ENCODE measurements at places on chromosomes 2 and 18.

GRCh38 chr2:160608599-160608998 is 115.0 kb upstream of the RBMS1 start:
- DNase-seq = no peak

- no peak for DNase-seq
Measured at GRCh38 chr2:237315170-237315828, 98.7 kb downstream of the COL6A3 start.

DNA sequence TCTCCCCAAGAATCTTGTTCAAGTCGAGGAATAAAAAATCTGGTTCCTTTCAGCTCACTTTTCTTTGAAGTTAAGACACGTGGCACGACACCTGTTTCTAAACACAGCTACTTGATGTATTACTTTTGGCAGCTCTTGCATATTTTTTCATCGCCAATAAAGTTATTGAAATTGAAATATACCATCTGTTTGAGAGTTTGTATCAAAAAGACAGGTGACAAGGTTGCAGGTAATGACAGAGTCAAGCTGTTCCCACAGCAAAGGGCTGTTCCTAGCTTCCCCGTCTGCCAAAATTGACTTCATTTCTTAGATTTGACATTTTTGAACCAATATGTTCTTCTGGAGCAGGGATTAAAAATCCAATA is 5.5 kb upstream of the GPR45 start:
- DNase-seq = no peak

DNA sequence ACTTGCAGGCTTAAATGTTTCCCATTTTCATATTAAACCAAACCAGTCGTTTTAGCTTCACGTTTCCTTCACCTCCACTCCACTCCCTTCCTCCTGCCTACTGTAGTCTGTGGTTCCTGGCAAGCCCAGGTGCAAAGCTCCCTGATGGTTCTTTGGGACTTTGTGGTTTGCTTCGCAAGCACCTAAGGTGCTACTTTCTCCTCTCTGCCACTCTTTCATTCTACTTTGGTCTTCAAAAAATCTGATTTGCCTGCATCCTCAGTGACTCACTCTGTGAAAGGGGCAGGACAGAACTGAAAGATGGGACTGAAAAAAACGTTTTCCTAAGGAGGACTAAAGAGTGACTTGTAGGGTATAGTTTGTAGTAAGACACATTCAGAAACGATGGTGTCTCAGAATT is 228.4 kb downstream of the CYRIA start:
- no peak for DNase-seq

- DNase-seq = peak; percentile 65
Measured at GRCh38 chr2:43224571-43225092, 1.8 kb downstream of the ZFP36L2 start.

DNA sequence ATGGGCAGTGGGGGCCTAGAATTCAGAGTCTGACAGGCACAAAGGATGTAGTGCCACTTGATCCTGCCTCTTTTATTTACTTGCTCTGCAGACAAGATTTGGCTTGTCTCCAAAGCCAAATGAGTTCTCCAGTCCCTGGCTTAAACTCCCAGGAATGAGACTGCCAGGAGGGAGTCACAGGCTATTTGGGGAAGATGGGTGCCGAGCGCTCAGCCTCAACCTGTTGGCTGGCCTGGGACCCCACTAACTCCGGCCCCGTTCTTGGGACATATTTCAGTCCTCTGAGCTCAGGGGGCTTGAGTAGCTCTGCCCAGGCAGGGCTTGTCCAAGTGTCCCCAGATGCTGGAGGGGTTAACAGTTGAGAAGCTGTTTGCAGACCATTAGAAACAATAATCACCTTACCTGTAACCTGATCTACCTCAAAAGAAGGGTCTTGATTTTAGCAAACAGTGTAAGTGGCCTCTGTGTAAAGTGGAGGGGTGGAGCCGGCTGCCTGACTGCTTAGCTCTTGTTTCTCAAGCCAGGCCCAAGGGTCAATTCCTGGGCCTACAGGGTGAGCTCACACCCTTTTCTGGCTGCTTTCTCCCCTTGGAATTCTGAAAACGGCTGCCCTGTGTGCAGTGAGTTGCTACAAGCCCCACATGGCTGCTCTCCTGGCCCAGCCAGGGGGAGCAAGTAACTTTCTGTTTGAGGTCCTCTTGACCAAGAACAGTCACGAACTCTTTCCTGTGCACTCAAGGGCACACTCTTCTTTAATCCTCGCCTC is 27.1 kb upstream of the FZD5 start:
- no peak for DNase-seq

DNA sequence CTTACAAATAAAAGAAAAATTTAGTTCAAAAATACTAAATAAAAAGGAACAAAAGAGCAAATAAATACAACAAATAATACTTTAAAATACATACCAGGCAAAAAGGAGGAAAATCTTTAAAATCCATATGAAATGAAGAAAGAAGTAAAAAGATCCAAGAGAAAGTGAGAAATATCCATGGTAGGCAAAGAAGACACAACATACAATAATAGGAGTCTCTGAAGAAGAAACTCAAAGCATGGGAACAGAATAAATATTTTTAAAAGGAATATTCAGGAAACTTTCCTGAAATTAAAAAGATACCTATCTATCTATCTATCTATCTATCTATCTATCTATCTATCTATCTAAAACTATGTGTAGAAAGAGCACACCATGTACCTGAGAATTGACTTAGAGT is 196.8 kb downstream of the TMEM247 start:
- DNase-seq = no peak

DNA sequence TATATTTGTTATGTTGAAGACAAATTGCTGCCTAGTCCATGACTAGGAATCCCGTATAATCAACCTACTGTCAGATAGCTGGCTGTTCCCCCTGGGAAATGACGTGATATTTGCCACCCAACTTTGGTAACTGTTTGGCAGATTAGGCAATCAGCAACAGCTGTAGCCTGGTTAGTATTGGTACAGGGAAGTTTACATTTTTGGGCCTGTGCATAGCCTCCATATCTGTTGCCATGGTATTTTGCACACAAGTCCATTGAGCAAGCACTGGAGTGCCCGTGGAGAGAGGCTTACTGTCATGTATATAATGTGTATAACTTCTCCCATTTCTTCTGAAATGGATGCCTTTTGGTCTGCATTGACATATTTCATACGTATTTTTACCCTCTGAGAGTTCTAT is 27.7 kb downstream of the BIRC6 start:
- no peak for DNase-seq

- DNase-seq = no peak
Measured at GRCh38 chr2:157825885-157826284, 50.2 kb downstream of the ACVR1 start.

DNA sequence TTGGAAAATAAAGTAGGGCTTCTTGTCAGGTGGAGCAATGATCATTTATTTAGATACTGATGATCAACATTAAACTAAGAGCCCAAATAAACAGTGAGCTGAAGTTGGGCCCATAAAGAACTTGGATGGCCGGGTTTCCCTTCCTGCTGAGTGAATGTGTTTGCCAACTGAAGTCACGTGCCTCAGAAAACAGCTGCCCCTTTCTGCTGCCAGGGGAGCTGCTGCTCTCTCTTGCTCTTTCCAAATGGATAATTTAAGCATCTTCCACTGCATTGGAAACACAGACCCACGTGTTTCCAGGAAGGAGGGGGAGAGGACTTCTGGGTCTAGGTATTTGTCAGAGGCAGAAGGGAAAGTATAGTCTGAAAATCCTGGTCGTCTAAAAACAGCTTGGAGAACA is 22.9 kb upstream of the NCKAP5 start:
- no peak for DNase-seq

DNA sequence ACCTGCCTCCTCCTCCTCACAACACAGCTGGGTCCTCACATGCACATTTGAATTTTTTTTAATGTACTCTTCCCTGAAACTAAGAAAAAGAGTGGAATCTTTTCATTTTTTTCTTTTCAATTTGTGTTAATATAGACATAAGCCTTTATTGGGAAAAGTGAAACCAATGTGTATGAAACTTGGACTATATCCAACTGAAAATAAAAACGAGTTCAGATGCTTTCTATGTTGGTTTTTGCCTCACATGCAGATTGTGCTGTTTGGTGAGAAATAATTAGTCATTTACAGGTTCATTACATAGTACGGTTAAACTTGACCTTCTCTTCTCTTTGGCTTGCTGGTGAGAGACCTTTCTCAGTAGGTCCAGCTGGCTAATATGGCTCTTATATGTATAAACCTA is 515.2 kb upstream of the FANCL start:
- no peak for DNase-seq

GRCh38 chr18:79400091-79400590 is 4.4 kb downstream of the NFATC1 start:
- peak; percentile 48 for DNase-seq

GRCh38 chr2:4465671-4466070 is 762.3 kb downstream of the DCDC2C start:
- no peak for DNase-seq

- no peak for DNase-seq
Measured at GRCh38 chr2:177759443-177759842, 313.1 kb downstream of the PDE11A start.

DNA sequence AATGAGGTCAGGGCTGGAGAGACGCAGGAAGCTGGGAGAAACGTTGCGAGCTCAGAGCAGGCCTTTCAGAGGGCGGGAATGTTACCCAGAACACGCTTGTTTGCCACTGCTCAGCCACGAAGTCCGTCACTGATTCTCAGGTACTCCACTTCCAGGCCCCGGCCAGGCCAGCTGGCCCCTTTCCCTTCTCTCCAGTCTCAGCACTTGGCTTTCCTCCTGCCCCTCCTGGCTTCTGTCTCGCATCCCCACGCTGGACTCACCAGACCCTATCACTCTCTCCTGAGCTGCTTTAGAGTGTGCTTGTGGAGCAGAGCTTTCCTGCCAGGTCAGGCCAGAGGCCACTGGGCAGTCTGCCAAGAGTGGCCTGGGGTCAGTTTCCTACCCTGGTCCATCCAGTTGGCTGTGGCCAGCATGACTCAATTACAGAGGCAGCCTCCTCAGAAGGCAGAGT is 151.4 kb downstream of the TWIST2 start:
- no peak for DNase-seq

- DNase-seq = peak; percentile 23
Measured at GRCh38 chr18:76410660-76411417, 84.2 kb downstream of the ZNF516 start.

- no peak for DNase-seq
Measured at GRCh38 chr18:13531681-13532325, 194.6 kb downstream of the FAM210A start.

DNA sequence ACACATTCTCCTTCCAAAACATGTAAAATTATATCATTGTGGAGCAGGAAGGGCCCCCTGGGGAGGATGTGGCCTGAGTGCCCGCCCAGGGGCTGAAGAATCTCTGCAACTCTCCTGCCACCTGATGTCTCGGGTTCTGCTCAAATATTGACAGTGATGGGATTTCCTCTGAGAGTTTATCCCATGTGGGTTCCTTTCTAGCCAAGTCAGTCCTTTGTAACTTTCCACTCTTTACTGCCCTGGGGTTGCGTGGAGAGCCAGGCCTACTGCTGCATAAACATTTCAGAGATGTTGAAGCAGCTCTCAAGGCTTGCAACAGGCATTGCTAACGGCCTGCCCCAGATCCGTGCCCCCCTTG is 4.0 kb upstream of the RAB17 start:
- no peak for DNase-seq

DNA sequence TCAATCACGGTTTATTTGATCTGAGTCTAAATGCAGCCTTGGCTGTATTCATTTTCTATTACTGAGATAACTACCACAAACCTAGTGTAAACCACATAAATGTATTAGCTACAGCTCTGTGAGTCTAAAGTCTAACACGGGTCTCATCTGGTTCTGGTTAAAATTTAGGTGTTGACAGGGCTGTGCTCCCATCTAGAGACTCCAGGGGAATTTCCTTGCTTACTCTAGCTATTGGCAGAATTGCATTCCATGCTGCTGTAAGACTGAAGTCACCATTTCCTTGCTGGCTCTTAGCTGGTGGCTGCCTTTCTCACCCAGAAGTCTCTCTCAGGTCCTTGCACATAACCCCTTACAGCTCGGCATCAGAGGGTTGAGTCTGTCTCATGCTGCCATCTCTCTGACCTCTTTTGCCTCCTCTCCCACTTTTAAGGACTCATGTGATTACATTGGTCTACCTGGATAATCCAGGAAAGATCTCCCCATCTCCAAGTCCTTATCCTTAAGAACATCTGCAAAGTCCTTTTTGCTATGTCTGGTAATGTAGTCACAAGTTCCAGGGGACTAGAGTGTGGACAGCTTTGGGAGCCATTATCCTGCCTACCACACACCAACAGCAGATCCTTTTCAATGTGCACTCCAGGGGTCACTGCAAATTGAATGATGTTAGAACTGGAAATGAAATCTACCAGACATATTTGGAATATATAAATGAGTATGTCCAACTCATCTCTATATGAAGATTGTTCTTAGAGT is 207.0 kb upstream of the AGAP1 start:
- no peak for DNase-seq

GRCh38 chr18:34866310-34866709 is 156.2 kb downstream of the DTNA start:
- DNase-seq = peak; percentile 46

DNA sequence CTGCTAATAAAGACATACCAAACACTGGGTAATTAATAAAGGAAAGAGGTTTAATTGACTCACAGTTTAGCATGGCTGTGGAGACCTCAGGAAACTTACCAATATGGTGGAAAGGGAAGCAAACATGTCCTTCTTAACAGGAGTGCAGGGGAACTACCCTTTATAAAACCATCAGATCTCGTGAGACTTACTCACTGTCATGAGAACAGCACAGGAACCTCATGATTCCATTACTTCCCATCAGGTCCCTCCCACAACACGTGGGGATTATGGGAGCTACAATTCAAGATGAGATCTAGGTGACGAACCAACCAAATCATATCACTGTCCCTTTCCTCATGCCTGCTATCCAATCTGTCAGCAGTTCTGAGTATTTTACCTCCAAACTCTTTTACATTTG is 586.7 kb downstream of the TDRD15 start:
- DNase-seq = no peak

GRCh38 chr2:72340665-72341064 is 193.0 kb upstream of the CYP26B1 start:
- no peak for DNase-seq

- no peak for DNase-seq
Measured at GRCh38 chr2:48817355-48817754, 61.8 kb upstream of the LHCGR start.

DNA sequence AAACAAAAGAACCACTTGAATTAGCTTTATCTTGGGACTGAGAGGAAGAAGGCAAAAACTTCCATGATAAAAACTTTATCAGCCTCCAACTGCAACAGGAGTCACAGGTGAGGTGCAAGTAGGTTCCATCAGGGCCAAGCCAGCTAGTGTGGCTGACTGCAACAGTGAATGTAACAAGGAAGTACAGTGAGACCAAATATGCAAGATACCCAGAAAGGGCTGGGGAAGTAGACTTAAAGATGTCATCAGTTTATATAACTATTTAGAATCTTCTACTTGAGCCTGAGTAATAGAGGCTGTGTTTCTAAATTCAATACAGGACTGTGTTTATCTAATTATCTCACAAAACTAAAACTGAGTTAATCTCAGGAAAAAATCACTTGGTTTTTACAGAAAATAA is 14.8 kb downstream of the PLEKHM3 start:
- no peak for DNase-seq

GRCh38 chr2:52594026-52594425 is 1173.6 kb upstream of the CHAC2 start:
- DNase-seq = no peak

Measured in activated naive CD8-positive, alpha-beta T cell treated with anti-CD3 and anti-CD28 coated beads for 36 hours (primary cell).